Calu3 (cell line): ENCODE measurements at places on chromosomes 2 and 18. TPM values are rescaled to one million over a fixed set of nuclear protein-coding genes. Genes with fewer than 3 reads are reported as not detected.

ICA1L gene
- total RNA-seq, result 1.2 and 1.3 TPM in 2 replicates

DNA sequence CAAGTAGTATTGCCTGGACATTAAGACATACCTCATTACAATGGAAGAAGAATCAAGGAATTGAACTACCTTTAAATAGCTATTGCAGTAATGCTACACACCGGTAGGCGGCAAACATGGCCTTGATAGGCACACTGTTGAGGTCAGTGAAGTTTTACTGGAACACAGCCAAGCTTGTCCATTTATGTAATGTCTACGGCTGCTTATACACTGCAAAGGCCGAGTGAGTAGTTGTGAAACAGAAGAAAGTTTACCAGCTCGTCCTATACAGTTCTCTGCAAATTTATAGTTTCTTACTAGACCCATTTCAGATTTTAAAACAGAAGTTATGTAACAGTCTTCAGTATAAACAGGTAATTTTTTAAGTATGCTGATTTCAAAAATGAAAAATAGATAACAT, 38.8 kb downstream of the PPP4R1 start:
- H3K27ac ChIP-seq, result peak overlapping the region; percentile 42
- peaks cover 12% of the 10 kb centered on the region for H3K4me1 ChIP-seq
- peaks cover 10% of the 10 kb centered on the region for H3K36me3 ChIP-seq
- no peak overlapping the region for H3K4me3 ChIP-seq
- peak; percentile 84 for DNase-seq
- no peaks in the 10 kb centered on the region for H3K27me3 ChIP-seq

C2orf78 gene
- total RNA-seq, result not detected in 2 replicates

- no peak overlapping the region for H3K4me3 ChIP-seq
- H3K4me1 ChIP-seq, result peaks cover 31% of the 10 kb centered on the region
- H3K27ac ChIP-seq, result peak overlapping the region; percentile 37
- H3K27me3 ChIP-seq, result no peaks in the 10 kb centered on the region
Observed at GRCh38 chr2:27703638-27704341, 40.1 kb downstream of the SLC4A1AP start.

CMPK2 gene
- total RNA-seq, result 26.6 and 76.6 TPM in 2 replicates

AKAIN1 gene
- total RNA-seq, result not detected in 2 replicates

GRCh38 chr18:46278481-46279465, 174.6 kb downstream of the HAUS1 start:
- peaks cover 4% of the 10 kb centered on the region for H3K36me3 ChIP-seq
- no peak for DNase-seq
- no peak overlapping the region for H3K27ac ChIP-seq
- H3K27me3 ChIP-seq, result no peaks in the 10 kb centered on the region
- H3K4me3 ChIP-seq, result no peak overlapping the region

GRCh38 chr2:166518634-166519390, 24.8 kb upstream of the SCN7A start:
- no peak overlapping the region for H3K27ac ChIP-seq
- DNase-seq, result no peak
- no peaks in the 10 kb centered on the region for H3K36me3 ChIP-seq
- no peaks in the 10 kb centered on the region for H3K4me1 ChIP-seq
- H3K4me3 ChIP-seq, result no peak overlapping the region

GRCh38 chr2:201432621-201433393, 18.5 kb downstream of the TRAK2 start:
- H3K4me3 ChIP-seq, result no peak overlapping the region
- H3K4me1 ChIP-seq, result peaks cover 22% of the 10 kb centered on the region
- peaks cover 4% of the 10 kb centered on the region for H3K36me3 ChIP-seq
- no peak for DNase-seq
- H3K27ac ChIP-seq, result no peak overlapping the region
- H3K27me3 ChIP-seq, result no peaks in the 10 kb centered on the region

FARSB gene
- 50.6 and 67.6 TPM in 2 replicates for total RNA-seq

DNA sequence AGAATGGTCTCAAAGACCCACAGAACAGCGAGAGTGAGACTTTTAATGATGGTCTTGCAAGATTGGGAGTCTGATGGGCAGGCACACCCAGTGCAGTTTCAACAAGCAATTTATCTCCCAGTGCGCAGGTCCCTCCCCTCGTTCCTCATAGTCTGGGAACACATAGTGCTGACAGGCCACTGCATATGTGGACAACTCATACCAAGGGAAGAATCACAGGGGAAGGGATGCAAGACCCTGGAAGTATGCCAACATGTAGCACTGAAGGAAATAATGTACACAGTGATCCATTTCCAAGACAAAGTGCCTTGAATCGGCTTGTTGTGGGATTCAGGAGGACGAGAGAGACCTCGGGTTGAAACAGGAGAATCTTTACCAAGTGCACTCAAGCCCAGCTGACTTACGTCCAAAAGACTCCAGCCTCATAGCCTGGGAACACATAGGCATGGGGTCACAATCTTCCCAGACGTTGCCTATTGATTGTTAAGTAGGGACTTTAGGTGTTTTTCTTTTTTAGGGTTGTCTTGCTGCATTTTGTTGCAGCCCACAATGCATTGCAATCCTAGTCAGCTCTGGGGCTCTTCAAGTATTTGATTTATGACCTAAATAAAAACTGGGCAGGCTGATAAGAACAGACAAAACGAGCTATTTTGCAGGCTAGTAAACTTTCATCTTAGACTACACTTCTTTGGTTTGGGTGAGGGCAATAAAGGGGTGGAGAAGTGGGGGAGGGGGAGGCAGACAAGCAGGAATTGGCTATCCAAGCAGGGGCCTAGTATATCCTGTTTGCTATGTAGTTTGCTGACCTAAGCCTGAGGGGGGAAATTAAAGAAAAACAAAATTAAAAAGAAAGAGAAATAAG, 24.7 kb upstream of the SERPINB5 start:
- H3K4me3 ChIP-seq, result no peak overlapping the region
- H3K36me3 ChIP-seq, result no peaks in the 10 kb centered on the region

MYCN gene
- 5.5 and 8.7 TPM in 2 replicates for total RNA-seq

- H3K27ac ChIP-seq, result no peak overlapping the region
- peaks cover 10% of the 10 kb centered on the region for H3K4me1 ChIP-seq
- peaks cover 76% of the 10 kb centered on the region for H3K27me3 ChIP-seq
Observed at GRCh38 chr2:217942731-217943335, 60.0 kb downstream of the TNS1 start.

- H3K27ac ChIP-seq, result no peak overlapping the region
- H3K4me3 ChIP-seq, result no peak overlapping the region
- H3K36me3 ChIP-seq, result no peaks in the 10 kb centered on the region
Observed at GRCh38 chr2:205637779-205638503, 44.4 kb upstream of the NRP2 start.

USP34 gene
- total RNA-seq, result 89.4 and 94.7 TPM in 2 replicates

DNA sequence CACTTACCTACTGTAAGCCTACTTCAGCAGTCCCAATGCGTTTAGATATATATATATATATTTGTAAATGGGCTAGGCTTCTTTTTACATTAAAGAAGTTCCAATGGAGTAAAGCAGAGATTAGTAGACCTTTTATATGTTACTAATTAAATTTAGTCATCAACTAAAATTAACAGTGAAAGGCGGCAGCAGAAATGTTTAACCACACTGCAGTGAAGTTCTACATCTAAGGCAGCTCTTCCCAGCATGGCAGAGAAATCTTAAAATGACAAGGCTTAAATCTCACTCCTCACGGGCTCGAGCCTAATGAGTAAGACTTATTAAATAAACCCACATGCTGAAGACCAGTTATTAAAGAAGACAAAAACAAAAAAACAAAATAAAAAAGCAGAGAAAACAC, 19.1 kb upstream of the KANSL1L start:
- H3K36me3 ChIP-seq, result peaks cover 23% of the 10 kb centered on the region
- no peaks in the 10 kb centered on the region for H3K27me3 ChIP-seq
- peak overlapping the region; percentile 92 for H3K27ac ChIP-seq

DNA sequence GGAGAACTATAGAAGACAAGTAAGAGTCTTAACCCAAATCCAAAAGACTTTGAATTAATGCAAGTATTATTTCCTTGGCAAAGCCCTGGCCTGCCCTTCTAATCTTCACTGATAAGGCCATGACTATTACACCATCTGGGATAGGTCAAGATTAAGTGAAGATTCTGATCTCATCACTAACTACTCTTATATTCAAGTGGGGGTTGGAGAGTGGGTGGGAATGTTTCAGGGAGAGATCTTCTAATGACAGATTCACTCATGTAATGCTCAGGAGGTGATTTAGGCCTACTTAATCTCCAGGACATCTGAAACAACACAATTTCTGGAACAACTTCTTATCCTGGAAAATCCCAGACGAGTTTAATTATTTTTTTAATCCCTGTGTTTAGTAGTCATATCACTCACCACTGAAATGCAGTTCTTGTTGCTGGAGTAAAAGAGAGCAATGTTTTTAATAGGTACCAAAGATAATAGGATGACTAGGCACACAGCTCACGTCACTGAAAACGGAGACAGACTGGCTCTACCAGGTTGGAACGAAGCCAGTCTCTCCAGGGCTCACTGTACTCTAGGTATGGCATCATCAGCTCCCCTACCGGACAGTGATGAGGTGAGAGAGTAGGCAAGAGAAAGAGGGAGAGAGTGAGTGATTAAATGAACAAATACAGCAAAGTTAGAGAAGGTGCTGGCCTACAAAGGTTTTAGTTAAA, 133.1 kb downstream of the NCKAP5 start:
- H3K27ac ChIP-seq, result no peak overlapping the region
- no peaks in the 10 kb centered on the region for H3K27me3 ChIP-seq
- DNase-seq, result peak; percentile 62

HRH4 gene
- total RNA-seq, result 0.09 TPM in 1 of 2 replicates, not detected in the other

DNA sequence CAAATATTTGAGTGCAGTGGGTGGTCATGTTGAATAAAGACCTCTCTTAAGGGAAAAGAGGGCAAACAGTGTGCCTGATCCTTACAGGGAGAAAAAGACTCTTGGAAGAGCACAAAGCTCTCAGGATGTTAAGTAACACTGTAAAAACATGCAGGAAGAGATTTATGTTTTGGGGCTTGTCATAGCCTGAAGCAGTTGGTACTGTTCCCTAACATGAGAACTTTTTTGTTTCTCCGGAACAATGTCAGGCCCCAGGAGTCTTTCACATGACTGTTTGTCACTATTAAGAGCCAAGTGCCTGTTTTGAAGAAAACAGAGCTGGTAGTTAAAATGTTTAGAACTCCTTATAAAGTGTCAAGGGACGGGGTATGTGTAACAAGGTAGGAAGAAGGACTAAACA, 83.7 kb upstream of the B3GNT2 start:
- H3K36me3 ChIP-seq, result no peaks in the 10 kb centered on the region
- DNase-seq, result no peak
- H3K4me1 ChIP-seq, result no peaks in the 10 kb centered on the region
- no peak overlapping the region for H3K4me3 ChIP-seq

DNA sequence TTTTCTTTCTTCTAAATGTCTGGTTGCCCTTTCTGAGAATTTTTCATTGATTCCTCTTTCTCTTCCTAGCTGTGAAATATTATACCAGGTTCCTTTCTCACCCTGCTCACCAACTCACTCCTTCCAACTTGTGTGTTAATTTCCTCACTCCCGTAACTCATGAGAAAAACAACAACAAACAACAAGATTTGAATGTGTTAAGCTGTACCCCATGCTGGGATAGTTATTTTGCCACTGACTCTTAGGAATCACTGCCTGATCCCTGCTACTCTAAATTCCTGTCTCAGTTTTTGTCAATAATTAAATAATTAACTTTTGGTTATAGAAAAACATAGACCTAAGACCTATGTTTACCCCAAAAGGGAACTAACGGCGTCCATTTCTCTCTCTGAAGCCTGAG, 242.7 kb downstream of the DPP10 start:
- no peak overlapping the region for H3K27ac ChIP-seq
- no peaks in the 10 kb centered on the region for H3K36me3 ChIP-seq
- H3K4me1 ChIP-seq, result no peaks in the 10 kb centered on the region

GRCh38 chr2:15975676-15976075, 35.3 kb downstream of the MYCN start:
- no peaks in the 10 kb centered on the region for H3K36me3 ChIP-seq
- peaks cover 53% of the 10 kb centered on the region for H3K4me1 ChIP-seq
- peak overlapping the region; percentile 75 for H3K27ac ChIP-seq
- no peaks in the 10 kb centered on the region for H3K27me3 ChIP-seq
- DNase-seq, result no peak
- H3K4me3 ChIP-seq, result no peak overlapping the region

- no peak for DNase-seq
- no peaks in the 10 kb centered on the region for H3K4me1 ChIP-seq
- H3K36me3 ChIP-seq, result no peaks in the 10 kb centered on the region
- H3K27me3 ChIP-seq, result peaks cover 69% of the 10 kb centered on the region
Observed at GRCh38 chr2:100006516-100006915, 135.9 kb downstream of the AFF3 start.

DNA sequence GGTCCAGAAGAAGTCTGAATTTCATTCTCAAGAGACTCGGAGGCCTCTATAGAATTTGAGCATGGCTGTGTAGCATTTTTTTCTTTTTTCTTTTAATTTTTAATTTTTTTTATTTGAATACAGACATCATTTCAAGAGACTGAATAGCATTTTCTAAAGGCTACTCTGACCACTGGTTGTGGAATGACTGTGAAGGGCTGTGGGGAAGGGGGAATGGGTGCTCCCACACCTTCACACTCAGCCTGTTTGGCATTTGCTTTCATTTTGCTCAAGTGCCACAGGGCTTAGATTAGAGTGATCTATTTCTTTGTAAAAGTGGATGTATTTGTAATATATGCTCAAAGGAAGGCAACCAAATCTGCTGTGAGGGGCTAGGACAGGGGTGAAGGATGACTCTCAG, 142.0 kb upstream of the SPOPL start:
- no peak overlapping the region for H3K4me3 ChIP-seq
- no peak for DNase-seq
- H3K27ac ChIP-seq, result no peak overlapping the region
- H3K27me3 ChIP-seq, result no peaks in the 10 kb centered on the region
- H3K4me1 ChIP-seq, result peaks cover 19% of the 10 kb centered on the region

CDK15 gene
- not detected in 2 replicates for total RNA-seq

SLC9A4 gene
- 0.12 and 0.22 TPM in 2 replicates for total RNA-seq

GRCh38 chr2:206428783-206429182, 14.5 kb upstream of the ADAM23 start:
- H3K36me3 ChIP-seq, result no peaks in the 10 kb centered on the region
- H3K4me1 ChIP-seq, result no peaks in the 10 kb centered on the region
- no peak for DNase-seq
- H3K27ac ChIP-seq, result no peak overlapping the region
- no peak overlapping the region for H3K4me3 ChIP-seq

- no peak overlapping the region for H3K4me3 ChIP-seq
- H3K27me3 ChIP-seq, result no peaks in the 10 kb centered on the region
- no peak for DNase-seq
- H3K36me3 ChIP-seq, result no peaks in the 10 kb centered on the region
- no peak overlapping the region for H3K27ac ChIP-seq
Observed at GRCh38 chr2:236874866-236875481, 210.7 kb upstream of the COPS8 start.

DNA sequence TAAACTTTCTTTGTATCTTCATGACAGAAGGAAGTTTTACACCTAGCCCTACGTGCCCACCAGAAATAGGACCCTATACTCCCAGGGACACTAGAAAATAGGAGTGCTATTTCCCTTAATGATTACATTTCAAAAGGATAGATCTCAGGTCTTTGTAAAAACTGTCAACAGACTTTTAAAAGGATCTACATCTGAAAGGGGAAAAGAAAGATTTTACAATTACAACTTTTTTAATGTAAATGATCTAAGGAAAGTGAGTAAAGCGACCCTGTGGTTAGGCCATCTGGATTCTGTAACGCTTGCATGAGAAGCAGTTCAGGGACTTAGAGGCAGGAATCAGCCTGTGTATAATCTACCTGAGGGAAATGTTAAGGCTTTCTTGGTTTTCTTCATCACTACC, 431.8 kb upstream of the MC4R start:
- H3K36me3 ChIP-seq, result no peaks in the 10 kb centered on the region
- H3K4me3 ChIP-seq, result no peak overlapping the region
- no peaks in the 10 kb centered on the region for H3K27me3 ChIP-seq
